CD4-positive, alpha-beta T cell treated with Interleukin-4 for 1 hour (primary cell): ENCODE measurements at places on chromosomes 16 and 17.

DNA sequence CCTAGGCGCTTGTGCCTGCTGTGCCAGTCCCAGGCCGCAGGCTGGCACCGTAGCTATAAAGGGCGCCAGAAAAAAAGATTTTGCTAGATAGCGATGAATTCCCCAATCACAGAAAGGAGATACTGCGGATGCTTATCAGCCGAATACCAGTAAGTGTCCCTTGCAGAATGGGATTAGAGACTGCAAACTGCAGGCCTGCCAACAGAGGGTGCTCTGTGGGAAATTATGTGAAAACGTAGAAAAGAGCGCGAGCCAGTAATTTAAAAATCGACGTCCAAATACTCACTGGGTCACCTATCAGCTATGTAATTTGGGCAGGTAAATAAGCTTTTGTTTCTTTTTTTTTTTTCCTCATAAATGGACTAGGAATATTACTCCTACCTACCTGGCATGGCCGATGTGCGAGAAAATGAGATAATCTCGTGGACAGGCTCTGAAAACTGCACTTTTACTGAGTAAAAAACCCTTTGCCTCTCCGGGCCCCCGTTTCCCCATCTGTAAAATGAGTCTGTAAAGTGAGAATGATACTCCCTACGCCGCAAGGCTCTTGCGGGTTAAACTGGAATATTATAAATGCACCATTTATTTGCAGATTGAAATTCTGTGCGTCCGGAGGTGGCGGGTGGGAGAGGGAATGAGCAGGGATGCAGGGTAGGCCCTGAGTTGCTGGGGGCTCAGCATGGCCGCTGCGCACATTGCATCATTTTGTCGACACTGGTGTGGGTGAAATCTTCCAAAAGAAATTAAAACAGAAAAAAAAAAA lies 1.2 kb upstream of the COG1 start:
- DNase-seq: peak; percentile 62

- no peak for DNase-seq
Observed at GRCh38 chr16:88382491-88383400, at the start of gene ZNF469. ZNF469 (plus strand) TSS chr16:88382959; CDS start chr16:88427471, 44,512 bp downstream.

GRCh38 chr16:76207270-76207669 lies 69.9 kb upstream of the CNTNAP4 start:
- no peak for DNase-seq

- DNase-seq: no peak
Observed at GRCh38 chr17:66963909-66964771, at the start of gene CACNG4. CACNG4 (plus strand) TSS chr17:66964707; CDS start chr17:66964912, 205 bp downstream.

GRCh38 chr16:69925311-69925710 lies 25.8 kb upstream of the CLEC18A start:
- no peak for DNase-seq

GRCh38 chr17:50021681-50022370 lies 26.8 kb upstream of the DLX3 start:
- DNase-seq: no peak

GRCh38 chr17:44170499-44171201 lies at the start of gene ASB16:
ASB16 (plus strand) TSS chr17:44170704; CDS start chr17:44170790, 86 bp downstream.
- no peak for DNase-seq

GRCh38 chr17:5473906-5474305 lies 5.1 kb upstream of the DHX33 start:
- DNase-seq: no peak

- peak; percentile 62 for DNase-seq
Observed at GRCh38 chr16:1363501-1364041, 11.8 kb downstream of the GNPTG start.

DNA sequence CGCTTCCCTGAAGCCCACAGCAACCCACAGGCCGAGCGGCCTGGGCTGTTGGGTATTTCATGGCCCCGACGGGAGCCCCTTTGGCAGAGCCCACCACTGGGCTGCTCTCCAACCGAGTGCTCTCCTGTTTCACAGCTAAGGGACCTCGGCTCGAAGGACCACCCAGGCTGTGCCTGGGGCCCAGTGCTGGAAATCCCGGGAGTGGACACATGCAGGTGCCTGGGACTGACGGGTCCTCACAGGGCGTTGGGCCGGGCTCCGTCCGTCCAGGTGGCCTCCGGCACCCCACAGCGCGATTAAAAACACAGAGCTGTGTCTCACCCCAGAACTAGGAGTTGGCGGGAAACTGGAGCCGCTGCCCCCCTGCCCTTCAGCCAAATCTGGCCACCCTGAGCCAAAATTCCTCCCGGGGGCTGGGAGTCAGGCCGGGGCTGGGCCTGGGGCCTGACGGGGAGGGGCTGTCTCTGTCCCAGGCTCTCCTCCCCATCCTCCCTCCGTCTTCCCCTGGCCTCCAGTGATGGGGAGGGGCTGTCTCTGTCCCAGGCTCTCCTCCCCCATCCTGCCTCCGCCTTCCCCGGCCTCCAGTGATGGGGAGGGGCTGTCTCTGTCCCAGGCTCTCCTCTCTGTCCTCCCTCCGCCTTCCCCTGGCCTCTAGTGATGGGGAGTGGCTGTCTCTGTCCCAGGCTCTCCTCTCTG lies 14.1 kb downstream of the UTS2R start:
- DNase-seq: no peak

DNA sequence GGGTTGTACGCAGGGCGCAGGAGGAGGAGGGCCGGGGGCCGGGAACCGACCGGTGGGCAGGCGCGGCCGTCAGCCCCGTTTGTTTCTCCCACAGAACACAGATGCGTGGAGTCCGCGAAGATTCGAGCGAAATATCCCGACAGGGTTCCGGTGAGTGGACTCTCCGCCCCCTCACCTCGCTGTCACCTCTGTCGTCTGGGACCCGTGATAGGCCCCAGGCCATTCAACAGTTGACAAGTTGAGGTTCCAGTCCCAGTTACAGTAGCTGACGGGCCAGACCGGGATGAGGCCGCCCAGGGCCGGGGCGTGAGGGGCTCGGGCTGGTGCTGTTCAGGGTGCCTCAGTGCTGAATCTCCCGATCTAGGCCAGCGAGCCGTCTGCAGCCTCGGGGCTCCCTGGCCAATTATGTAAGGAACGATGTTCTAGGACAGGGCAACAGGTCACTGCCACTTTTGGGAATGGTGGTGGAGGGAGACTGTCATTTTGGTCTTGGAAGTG lies 628 bp downstream of the GABARAPL2 start:
- no peak for DNase-seq

GRCh38 chr16:85448557-85449190 lies 164.4 kb upstream of the GSE1 start:
- DNase-seq: peak; percentile 42

DNA sequence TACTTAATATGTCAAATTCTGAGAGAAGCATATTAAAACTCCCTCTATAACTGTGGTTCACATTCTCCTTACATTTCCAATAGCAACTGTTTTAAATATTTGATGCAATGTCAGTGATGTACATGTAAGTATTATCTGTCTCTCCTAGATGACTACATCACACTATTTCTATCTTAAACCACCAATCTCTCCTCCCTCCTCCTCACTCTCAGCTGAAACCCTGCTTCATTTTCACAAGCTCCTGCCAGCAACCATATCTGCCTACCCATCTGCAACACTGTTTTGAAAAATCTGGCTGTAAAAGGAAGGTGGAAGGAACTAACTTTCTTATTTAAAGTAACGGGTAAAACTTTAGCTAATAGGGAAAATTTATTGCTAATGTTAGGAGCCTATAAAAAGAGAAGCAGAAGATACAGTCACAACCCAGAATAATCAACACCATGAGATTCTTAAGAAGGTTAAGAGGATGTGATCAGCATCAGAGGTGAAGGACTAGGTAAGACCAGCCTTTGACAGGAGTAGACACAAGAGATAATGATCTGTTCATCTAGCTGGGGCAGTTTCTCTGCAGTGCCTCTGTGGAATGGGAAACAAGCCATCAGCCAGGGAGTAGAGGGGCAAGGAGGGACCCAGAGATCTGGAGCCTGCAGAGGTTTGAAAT lies 31.0 kb downstream of the MYH10 start:
- DNase-seq: no peak

- peak; percentile 18 for DNase-seq
Observed at GRCh38 chr16:19555938-19556771, 652 bp downstream of the VPS35L start.

DNA sequence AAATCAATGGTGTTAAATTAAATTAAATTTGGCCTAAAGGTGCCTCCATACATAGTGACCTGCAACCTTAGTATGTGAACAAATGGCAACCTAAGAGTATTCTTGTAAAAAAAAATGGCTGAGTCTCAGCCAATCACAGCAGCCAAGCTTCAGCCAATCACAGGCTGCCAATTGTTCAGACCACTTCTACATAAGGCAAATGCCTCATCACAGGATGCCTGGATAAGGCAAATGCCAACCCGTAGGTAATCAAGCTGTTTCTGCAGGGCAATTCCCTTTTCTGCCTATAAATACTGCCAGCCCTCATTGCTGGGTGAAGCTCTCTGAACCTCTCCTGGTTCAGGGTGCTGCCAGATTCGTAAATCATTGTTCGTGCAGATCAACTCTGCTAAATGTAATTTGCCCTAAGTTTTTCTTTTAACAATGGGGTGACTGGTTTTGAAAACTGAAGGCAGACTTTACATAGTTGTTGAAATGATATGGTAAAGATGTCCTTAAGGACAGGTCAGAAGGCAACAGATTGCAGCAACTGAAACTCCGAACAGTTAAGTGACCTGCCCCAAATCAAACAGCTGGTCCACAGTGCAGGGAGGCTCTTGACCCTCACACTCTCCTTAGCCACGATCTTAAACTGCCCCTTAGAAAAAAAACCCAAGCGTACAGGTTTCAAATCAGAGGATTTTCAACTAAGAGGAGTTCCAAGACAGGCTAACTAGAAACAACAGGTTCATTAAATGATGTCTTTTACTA lies 50.3 kb downstream of the N4BP1 start:
- peak; percentile 25 for DNase-seq

GRCh38 chr17:17902376-17902775 lies 65.6 kb upstream of the SREBF1 start:
- DNase-seq: no peak

- no peak for DNase-seq
Observed at GRCh38 chr16:51103590-51103989, 47.5 kb downstream of the SALL1 start.

DNA sequence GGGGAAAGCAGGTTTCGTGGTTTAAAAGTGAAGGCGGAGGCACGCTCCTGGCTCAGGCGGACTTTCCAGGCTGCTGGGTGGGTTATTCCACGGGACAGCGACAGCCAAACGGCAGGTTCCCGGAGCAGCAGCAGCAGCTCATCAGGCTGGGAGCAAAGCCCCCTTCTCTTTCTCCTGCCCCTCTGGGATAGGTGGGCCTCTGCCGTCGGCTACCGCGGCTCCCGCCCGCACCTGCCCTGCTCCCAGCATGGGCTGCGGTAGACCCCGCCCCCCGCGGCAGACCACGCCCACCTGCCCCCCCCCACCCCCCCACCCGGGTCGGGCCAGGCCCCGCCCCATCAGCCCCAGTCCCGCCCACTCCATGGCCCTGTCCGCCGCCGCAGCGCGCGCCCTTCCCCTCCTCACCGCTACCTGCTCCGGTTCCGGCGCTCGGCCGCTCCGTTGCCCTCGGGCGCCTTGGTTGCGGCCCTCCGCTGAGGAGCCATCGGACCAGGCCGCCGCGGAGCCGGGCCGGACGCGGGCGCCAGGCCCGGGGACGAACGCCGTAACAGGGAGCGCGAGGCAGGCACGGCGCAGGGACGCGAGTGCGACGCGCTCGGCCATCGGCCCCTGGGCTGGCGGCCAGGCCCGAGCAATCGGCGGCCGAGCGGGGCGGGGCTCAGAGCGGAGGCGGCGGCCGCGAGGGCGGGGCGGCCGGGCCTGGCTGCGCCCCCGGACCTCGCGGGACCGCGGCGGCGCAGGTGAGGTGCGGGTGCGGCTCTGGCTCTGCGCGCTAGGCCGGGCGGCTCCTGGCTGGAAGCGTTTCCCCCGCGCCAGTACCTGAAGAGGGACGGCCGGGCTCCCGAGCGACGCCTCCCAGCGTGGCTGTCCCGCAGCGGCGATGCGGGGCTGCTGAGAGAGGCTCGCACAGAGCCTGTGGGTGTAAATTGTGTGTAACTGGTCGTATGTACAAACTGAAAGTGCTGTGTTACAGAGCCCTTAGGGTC lies at the start of the genes HEXD and OGFOD3:
HEXD (plus strand) TSS at position 347 of the 986 bp plus-strand sequence. CDS start 1,453 bp downstream, outside the sequence.
OGFOD3 (minus strand) TSS at position 586 of the 986 bp plus-strand sequence; CDS start at position 485, 101 bp downstream.
- peak; percentile 89 for DNase-seq

- no peak for DNase-seq
Observed at GRCh38 chr16:31127182-31127581, 8.3 kb downstream of the PRSS8 start.

DNA sequence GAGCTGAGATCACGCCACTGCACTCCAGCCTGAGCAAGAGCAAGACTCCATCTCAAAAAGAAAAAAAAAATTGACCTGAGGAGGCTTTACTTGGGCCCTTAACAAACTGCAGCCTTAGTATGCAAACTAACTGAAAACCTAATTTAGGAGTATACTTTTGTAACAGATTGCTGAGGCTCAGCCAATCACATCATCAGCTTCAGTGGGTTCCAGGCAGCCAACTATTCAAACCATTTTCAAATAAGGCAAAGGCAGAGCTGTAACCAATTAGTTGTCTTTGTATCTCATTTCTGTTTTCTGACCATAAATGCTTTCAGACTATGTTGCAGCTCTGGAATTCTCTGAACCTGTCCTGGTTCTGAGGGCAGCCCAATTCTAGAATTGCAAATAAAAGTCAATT lies 23.9 kb downstream of the RAD51D start:
- no peak for DNase-seq
